ENCODE measurements at places on chromosomes 6 and 20.

DNA sequence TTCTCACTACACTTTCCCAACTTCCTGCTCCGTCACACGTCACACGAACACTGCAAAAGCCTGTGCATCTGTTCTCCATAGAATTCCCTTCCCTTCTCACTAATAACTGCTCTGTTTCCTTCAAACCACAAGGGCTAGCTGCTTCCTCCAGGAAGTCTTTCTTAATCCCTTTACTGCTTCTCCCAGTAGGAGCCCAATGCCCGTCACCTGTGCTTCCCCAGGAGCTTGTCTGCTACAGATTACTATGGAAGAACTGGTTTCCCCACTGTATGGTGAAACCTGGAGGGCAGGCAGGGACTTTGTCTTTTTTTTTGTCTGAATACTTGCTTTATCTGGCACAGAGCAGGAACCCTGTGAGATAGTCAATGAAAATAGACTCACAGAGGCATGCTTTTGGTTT is 444.7 kb upstream of the MAP3K7 start:
- no peaks in the 10 kb centered on the region for H3K36me3 ChIP-seq
- DNase-seq = no peak
- no peaks in the 10 kb centered on the region for H3K4me1 ChIP-seq
- H3K4me3 ChIP-seq = no peak overlapping the region

DNA sequence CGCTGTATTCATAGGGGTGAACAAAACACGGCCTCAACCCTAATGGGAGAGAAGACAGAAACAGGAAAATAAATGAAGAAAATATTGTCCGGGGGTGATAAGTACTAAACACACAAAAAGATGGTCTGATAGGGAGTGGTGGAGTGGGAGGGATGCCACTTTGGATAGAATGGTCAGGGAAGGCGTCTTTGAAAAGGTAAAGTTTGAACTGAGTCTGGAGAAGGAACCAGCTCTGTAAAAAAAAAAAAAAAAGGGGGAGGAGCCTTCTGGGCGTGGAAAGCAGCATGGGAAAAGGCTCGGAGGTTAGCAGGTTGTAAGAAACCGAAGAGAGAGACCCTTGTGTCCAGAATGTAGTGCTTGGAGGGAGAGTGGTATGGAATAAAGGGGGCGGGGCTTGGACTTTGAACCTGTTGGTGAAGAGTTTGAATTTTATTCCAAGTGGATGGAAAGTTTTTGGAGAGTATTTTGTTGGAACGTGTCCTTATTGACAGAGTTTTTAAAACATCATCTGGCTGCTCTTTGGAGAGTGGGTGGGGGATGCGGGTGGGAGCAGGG is 1.8 kb downstream of the CHMP4B start:
- no peak for DNase-seq
- H3K4me3 ChIP-seq = peak overlapping the region; percentile 89
- H3K27me3 ChIP-seq = no peaks in the 10 kb centered on the region

GRCh38 chr20:60589623-60590022 is 631.4 kb downstream of the CDH26 start:
- no peaks in the 10 kb centered on the region for H3K4me1 ChIP-seq
- H3K27me3 ChIP-seq = no peaks in the 10 kb centered on the region
- no peak for DNase-seq
- no peak overlapping the region for H3K27ac ChIP-seq

GRCh38 chr20:64006902-64007301 is 26.0 kb downstream of the PRPF6 start:
- H3K4me1 ChIP-seq = peaks cover 21% of the 10 kb centered on the region
- H3K27me3 ChIP-seq = no peaks in the 10 kb centered on the region
- peaks cover 54% of the 10 kb centered on the region for H3K36me3 ChIP-seq

DNA sequence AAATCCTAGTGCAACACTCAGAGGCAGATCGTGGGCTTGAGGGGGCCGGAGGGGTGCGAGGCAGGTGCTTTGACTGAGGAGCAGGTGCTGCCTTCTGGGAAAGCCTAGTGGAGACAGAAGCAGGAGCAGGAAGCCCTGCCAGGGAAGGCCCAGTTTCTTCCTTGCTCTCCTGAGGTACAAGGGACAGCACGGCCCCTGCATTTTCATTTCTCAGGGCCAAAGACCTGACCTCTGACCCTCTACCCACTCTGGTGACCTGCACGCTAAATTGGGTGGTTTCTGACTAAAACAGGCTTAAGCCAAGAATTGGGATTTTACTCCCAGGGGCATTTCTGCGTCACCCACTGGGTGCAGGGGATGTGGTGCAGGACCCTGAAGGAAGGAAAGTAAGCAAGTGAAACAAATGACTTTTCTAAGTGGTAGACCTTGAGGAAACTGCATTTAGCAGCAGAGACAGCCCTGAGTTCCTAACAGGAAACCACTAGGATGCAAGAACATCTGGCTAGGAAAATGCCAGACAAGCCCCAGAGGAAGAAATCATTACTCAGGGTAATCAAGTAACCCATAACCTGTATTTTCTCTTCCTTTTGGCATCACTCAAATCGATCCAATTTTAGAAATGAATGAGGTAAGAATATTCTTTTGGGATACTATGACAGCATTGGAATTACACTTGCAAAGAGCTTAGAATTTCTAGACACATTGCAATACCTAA is 141.7 kb downstream of the CD164 start:
- H3K4me1 ChIP-seq = peaks cover 30% of the 10 kb centered on the region
- no peak overlapping the region for H3K4me3 ChIP-seq
- DNase-seq = no peak

DNA sequence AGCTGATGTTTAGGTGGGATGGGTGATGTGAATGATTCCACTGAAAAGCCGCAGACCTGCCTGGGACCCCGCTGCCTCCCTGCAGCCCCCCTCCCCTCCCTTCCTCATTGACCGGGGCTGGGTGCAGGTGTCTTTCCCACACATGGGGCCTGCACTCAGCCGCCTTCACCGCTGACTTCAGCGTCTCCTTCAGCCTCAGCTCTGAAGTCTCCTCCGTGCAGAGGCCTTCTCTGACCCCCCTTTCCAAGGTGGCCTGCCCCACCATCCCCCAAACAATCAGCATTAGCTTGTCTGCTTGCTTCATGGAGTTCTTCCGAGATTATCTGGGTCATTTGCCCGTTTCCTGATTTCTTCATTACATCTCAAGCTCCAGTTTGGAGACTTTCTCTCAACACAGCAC is 140.7 kb downstream of the SMOC2 start:
- H3K4me1 ChIP-seq = no peaks in the 10 kb centered on the region
- H3K36me3 ChIP-seq = no peaks in the 10 kb centered on the region
- H3K27me3 ChIP-seq = no peaks in the 10 kb centered on the region
- H3K4me3 ChIP-seq = no peak overlapping the region
- no peak for DNase-seq

- DNase-seq = no peak
- H3K4me3 ChIP-seq = no peak overlapping the region
- H3K27ac ChIP-seq = no peak overlapping the region
Measured at GRCh38 chr6:126388104-126388598, 48.2 kb downstream of the CENPW start.

DNA sequence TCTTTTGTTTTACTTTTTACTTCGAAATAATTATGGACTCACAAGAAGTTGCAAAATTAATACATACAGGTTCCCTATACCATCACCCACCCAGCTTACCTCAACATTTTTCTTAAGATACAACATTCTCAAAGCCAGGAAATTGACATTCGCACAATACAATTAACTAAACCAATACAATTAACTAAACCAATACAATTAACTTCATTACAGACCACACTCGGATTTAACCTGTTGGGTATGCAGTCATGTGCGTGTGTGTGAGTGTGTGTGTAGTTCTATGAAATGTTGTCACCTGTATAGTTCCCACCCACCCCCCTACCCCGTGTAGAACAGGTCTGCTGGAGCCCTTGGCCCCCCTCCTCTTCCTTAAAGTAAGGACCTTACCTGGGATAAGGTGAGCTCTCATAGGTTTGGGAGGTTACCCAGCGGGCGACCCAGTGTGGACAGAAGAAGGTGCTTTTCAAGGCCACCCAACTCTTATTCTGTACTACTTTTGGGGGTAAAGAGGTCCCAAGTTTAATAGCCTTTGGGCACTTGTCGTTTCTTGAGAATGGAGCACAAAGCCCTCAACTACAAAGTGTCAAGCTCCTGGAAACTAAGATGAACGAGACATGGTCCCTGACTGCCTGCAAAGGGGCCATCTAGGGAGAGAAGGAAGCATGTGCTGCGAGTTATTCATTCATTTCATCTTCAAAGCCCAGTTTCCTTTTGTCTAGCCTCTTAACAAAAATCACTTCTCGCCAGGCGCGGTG is 544 bp upstream of the STK38 start:
- H3K27me3 ChIP-seq = no peaks in the 10 kb centered on the region
- peaks cover 29% of the 10 kb centered on the region for H3K4me1 ChIP-seq
- no peaks in the 10 kb centered on the region for H3K36me3 ChIP-seq
- peak overlapping the region; percentile 78 for H3K27ac ChIP-seq

DNA sequence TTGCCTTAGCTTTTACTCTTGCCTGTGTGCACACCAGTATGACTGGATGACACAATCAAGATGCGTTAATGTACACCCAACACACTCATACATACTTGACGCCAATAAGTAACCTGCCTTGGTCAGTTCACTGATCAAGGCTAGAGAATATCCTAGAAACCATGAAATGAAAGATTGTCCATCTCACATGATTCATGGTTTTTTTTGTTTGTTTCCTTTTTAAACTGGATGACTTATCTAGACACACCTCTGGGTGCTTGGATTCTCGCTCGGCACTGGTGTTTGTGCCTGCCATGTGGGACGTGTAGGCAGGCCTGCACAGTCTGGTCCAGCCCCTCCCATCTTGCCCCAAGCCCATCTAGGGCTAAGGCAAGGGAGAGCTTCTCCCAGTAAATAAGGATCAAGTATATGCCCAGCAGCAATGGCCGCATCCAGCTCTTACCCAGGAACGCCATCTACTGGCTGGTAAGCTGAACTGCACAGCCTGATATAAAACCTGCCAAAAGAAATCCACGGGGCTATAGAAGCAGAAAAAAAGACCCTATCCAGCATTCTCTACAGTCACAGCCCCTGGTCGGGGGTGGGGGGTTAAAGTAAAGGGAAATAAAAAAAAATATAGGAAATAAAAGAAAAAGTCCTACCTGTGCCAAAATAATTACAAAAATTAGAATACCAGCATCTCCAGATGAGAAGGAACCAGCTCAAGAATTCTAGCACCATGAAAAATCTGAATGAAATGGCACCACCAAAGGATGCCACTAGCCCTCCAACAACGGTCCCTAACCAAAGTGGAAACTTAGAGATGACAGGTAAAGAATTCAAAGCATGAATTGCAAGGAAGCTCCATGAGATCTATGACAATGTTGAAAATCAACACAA is 73.3 kb downstream of the OTOR start:
- no peaks in the 10 kb centered on the region for H3K4me1 ChIP-seq
- no peaks in the 10 kb centered on the region for H3K27me3 ChIP-seq

DNA sequence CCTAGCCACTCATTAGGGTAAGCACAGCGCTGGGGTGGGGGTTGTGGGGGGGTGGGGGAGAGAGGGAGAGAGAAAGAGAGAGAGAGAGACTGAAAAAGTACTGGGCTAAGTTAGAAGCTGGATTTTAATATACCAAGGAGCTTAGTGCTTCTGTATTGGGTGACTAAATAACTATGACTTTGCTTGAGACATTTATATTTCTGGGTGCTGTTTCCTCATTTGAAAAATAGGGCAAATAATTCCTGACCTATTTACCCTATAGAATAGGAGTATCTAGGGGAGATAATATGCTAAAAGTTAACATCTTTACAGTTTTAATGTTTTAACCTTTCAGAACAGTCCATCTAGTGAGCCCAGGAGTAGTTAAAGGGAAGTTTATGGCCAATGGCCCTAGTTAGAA is 7.7 kb downstream of the NKAIN2 start:
- H3K36me3 ChIP-seq = no peaks in the 10 kb centered on the region
- H3K27ac ChIP-seq = no peak overlapping the region
- no peaks in the 10 kb centered on the region for H3K27me3 ChIP-seq
- DNase-seq = no peak
